IPS-NIHi11 (cell line): ENCODE measurements at places on chromosomes 12 and 14.

DNA sequence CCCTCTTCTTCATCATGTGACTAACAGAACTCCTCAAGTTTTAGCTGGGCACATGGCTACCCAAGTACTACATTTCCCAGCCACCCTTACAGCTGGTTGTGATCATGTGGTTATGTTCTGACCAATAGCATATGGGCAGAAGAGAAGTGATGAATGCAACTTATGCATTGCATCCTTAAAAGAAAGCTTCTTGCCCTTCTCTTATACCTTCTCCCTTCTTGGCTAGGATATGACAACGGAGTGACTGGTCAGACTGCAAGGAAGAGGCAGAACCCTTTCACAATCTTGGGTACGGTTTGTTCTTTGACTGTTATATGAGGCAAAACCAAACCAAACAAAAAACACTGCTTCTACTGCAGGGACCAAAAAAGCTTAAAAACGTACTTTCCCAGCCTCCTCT is 66.5 kb upstream of the MAX start:
- no peak for DNase-seq

DNA sequence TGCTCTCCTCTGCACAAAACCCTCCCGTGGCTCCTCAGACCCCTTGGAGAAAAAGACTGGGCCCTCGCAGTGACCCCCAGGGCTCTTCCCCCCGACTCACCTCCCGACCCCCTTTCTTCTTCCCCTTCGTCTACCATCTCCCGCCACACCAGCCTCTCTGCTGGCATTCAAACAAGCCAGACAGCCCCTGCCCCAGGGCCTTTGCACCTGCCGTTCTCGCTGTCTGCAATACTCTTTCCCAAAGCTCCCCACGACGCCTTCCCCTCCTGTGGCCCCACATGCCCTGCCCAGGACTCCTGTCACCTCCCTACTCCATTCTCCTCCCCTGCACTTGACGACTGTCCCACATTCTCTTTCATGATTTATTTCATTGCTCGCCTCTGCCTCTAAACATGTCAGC is 115.7 kb downstream of the PHETA1 start:
- DNase-seq = no peak

- DNase-seq = no peak
Observed at GRCh38 chr14:68986926-68987652, 8.0 kb upstream of the ACTN1 start.

DNA sequence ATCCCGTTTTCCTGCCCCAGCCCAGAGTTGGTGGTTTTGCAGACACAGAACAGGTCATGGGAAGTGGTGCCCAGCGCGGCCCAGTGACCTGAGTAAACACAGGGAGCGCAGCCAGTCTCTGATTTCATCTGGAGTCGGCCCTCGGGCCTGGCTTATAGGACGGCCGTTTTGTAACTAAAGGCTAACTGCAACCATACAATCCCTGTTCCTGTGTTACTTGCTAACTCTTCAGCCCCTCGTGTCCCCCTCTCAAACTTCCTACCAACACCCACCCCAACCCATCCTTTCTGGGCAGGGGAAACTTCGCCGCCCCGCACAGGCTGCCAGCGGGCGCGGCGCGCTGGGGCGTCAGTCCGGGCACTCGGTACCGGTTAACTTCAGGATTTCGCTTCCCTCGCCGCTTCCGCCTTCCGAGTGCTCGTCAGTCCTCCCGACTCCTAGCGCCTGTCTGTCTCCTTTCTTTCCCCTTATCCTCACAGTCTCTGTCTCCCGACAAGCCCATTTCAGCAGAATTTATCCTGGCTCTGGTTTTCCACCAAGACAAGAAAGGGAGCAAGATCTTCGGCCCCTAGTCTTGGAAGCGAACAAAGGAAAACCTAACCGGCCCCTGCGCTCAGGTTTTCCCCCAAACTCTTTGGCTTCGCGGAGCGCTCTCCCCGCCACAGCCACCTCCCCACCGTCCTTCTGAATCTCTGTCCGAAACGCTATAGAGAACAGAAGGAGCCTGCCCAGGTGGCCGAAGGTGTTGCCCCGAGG is 2.0 kb downstream of the SIX1 start:
- no peak for DNase-seq

DNA sequence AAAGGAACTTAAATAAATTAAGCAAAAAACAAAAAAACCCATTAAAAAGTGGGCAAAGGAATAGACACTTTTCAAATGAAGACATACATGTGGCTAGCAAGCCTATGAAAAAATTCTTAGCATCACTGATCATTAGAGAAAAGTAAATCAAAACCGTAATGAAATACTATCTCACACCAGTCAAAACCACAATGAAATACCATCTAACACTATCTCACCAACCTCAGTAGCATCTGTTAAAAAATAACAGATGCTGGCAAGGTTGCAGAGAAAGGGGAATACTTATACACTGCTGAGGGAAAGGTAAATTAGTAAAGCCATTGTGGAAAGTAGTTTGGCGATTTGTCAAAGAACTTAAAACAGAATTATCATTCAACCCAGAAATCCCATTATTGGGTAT is 381.1 kb downstream of the FLRT2 start:
- no peak for DNase-seq

DNA sequence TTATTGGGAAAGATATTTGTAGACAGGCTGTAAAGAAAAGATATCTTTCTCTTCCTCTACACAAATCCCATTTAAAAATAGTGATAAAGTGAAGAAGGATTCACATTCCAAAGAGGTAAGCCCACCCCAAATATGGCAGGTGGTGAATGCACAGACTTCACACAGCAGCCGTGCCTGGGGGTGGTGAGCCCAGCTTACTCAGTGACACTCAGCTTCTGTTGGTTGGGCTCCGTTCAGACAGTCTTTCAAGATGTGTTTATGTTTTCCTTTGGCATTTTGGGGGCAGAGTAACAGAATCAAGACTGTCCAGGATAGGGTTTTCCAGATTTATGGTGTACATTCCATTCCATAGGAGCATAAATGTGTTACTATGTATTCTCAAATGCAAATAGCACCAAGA is 4.1 kb upstream of the COL2A1 start:
- DNase-seq = no peak

- DNase-seq = peak; percentile 73
Observed at GRCh38 chr14:73231981-73232851, 5.1 kb upstream of the PAPLN start.

DNA sequence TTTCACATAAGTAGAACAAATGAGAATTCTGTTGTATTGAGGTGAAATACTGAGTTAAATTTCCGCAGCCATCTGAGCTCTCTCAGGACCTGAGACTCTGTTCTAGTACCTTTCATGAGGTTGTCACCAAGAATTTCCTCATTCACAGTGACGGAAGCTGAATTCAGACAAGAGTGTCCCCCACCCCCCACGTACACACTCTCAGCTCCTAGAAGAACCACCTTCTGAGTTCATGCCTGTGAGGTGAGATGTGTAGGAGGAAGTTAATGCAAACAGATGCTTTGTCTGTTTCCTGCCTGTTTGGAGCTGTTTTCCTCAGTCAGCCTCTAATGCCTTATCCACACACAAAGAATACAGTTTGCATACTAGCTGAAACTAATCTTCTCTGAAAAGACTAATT is 18.2 kb downstream of the BICDL1 start:
- DNase-seq = no peak

DNA sequence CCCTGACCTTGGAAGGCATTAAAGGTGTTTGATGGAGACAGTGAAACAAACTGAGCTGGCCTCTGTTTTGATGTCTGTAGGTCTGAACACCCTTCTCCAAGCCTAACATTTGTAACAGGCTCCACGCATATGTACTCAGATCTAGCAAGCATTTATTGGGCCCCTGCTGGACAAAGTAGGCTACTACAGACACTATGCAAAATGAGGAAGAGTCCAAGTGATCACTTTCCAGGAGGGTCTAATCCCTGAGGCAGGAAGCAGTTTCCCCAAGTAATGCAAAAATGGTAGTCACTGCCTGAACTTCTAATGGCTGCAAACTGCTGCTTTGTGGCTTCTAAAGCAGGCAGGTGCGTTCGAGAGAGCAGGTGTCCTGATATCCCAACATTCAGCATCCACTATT is 405.8 kb downstream of the MED13L start:
- DNase-seq = peak; percentile 70

- no peak for DNase-seq
Observed at GRCh38 chr12:84638811-84639368, 273.7 kb downstream of the SLC6A15 start.

- no peak for DNase-seq
Observed at GRCh38 chr14:100302616-100303015, 3.6 kb downstream of the SLC25A29 start.

DNA sequence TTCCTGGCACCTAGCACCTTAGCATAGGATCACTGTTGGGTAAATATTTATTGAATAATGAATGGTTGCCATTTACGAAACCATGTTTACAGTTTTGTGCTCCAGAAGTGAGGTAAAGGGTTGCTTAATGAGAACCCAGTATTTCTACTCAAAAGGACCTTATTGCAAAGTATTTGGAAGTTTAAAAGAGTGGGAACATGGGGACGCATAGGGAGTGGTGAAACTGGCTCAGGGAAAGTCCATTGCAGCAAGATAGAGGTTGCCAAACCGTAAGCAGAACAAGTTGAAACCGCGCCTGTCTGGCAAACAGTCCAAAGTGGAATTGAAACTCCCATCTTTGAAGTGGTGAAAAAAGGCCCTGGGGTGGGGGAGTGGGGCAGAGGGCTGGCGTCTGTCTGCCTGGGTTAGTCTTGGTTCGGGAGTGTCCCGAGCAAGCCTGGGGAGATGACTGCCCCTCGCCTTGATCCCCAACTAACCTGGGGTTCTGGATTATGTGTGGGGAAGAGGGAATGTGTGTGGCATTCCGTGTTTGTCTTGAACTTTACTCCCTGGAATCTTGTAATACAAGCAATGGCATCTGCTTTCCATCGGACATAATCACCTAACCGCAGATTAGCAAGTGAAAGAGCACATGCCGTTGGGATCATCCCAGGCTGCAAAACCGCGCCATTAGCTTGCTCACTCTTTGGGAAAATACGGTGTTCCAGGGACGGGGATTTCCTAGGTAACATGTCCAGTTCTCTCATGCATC is 7.2 kb downstream of the ALDH2 start:
- peak; percentile 5 for DNase-seq

DNA sequence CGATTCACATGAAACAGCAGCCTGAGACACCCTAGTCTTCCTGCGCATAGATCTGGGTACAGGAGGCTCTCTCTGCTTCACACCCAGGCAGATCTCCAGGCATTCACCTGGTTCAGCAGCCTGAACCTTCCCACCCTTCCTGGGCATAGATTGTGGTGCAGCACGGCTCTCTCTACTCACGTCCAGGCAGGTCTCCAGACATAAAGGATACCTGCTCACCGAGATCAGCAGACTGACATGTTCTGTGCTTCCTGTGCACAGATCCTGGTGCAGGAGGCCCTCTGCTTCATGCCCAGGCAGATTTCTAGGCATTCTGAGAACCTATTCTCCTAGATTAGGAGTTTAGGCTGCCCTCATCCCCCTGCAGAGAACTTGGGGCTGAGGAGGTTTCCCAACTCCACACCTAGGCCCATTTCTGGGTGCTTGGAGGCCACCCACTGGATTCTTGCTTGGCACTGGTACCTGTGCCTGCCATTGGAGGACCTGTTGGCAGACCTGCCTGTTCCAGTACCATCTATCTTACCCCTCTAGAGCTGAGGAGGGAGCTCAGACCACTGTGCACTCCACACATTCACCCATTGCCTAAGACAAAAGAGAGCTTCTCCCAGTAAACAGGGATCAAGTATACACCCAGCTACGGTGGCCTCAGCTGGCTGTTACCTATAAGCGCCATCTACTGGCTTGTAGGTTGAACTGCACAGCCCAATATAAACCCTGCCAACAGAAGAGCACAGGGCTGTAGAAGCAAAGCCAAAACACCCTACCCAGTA is 28.0 kb upstream of the GARIN6 start:
- DNase-seq = peak; percentile 38

- DNase-seq = no peak
Observed at GRCh38 chr14:102986810-102987579, 64.5 kb downstream of the AMN start.
